Kidney capillary endothelial cell (primary cell): ENCODE measurements at places on chromosomes 5 and 9.

DNA sequence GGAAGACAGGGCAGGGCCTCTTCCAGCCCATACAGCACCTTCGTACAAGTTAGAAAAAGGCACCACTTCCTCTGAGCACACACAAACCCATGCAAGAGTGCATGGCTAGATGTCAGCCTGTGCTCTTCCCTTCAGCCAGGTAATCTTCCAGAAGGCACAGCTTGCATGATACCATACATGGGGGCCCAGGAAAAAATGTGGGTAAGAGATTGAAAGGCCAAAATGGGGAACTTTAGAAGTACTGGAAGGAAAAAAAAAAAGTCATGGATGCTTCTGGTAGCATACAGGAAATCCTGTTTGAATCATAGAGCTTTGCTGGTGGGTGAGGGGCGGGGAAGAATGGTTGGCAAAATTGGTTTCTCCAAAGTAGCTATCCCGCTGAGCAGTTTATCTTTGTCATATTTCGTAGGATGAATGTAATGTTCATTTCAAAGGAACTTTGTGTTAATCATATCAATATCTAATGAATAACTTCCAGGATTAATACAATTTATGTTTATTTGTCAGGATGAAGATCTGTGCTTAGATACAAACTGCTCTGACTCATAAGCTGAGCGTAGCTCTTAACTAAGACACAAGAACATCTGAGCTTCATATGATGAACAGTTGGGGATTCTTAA is 78.2 kb upstream of the MAP3K1 start:
- peak; percentile 40 for DNase-seq

DNA sequence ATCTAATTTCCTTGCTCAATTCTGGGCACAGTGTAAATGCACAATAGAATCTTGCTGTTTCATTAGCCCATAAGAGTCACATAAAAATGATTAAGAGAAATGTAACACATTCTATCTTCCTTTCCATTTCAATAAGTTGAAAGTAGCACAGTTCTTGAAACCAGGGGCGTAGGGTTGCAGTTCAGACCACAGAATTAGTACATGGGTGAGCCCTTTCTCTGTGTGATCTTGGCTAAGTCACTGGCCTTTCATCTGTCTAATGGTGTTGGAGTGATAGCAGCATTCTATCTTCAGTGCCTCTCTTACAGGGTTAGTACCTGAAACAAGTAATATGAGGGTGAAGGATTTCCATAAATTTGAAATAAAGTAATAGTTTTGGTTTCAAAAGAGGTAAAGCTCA is 445.3 kb upstream of the ZNF462 start:
- no peak for DNase-seq

DNA sequence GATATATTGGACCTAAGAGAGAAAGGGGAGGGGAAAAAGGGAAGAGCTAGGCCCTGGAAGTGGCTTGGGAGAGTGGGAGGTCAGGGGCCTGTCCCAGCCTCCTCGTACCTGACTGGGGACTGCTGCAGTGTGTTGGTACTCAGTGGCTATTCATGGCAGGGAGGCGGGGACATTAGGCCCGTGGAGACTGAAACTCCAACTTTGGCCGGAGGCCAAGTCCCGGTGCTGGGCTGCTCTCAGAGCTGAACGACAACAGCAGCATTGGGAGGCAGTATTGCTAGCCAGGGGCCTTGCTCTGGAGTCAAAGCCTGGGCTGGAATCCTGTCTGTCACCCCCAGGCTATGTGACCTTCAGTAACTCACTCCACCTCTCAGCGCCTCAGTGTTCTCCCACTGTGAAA is 37.8 kb downstream of the NEURL1B start:
- no peak for DNase-seq

- peak; percentile 85 for DNase-seq
Measured at GRCh38 chr9:21160178-21160577, 6.3 kb downstream of the IFNA21 start.

DNA sequence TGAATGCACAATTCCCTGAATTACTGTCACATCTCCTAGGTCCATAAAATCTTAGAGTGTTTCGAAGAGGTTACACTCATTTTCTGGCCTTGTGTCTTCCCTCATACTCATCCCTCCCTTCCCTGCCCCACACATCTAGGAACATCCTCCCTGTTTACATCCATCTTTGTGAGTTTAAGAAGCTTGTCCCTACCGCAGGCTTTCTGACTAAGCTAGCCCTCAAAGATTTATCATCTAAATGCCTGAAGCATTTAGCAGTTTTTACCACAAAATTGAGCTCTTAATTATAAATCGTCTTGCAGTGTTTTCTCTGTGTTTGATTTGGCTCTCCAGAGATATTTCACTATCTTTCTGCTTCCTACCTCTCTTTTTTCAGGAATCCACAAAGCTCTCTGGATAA is 374.8 kb downstream of the KIAA0825 start:
- DNase-seq = no peak

GRCh38 chr5:60332244-60333004 is 367.5 kb downstream of the DEPDC1B start:
- peak; percentile 86 for DNase-seq

DNA sequence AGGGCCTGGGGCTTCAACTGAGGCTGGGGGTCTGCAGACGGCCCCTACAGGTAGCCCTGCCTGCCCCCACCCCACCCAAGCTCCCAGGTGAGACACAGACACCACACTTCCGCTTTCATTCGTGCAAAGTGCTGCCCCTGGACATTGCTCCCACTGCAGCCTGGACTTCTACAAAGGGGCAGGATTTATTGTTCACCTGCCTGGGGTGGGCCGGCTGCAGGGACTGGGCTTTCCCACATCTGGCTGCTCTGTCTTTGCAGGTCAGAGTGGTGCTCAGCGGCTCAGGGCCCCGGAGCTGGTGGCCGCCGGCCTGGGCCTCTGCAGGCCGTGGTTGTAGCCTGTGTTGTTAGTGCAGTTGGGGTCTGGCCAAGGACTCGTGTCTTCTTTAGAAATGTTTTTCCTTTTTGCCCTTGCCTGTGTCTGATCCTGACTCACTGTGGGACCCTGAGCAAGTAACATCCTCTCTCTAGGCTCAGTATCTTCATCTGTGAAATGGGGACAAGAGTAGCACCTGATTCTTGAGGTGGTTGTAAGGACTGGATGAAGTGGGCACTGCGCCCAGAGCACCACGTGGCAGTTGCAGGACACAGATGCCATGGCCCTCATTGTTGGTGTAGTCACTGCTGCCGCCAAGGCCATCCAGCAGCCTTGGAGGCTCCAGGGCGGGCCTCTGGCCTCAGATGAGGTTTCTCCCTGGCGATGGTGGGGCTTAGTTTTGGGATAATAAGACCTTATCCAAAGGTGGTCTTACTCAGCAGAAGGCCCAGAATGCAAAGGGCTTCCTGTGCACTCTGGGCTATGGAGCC is 143.9 kb downstream of the CACNA1B start:
- DNase-seq = no peak

DNA sequence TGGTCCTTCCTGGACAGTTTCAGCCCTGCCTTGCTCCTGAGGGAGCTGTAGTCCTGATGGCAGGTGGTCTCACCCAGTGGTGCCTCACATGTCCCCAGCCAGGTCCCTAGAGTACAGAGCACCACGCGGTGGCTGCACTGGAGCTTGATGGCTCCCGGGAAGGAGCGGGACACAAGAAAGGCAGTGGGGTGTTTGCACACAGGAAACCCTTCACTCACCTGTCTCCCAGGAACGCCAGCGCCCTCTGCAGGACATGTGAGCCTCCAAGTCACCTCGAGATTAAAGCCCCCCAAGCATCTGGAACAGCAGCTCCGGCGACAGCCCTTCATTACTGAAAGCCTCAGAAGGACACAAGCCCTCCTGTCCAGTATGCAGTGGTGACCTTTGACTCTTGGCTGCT is 19.9 kb upstream of the TMEM250 start:
- no peak for DNase-seq

DNA sequence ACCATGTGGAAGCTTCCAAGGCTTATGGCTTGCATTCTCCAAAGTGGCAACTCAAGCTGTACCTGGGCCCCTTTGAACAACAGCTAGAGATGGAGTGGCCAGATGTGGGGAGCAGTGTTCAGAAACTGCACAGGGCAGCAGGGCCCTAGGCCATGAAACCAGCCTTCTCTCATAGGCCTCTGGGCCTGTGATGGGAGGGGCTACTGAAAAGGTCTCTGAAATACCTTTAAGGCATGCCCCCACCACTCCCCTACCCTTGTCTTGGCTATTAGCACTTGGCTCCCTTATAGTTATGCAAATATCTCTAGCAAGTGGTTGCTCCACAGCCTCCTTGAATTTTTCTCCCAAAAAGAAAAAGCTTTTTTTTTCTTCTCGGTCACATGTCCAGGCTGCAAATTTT is 1014.6 kb downstream of the DTWD2 start:
- DNase-seq = no peak

DNA sequence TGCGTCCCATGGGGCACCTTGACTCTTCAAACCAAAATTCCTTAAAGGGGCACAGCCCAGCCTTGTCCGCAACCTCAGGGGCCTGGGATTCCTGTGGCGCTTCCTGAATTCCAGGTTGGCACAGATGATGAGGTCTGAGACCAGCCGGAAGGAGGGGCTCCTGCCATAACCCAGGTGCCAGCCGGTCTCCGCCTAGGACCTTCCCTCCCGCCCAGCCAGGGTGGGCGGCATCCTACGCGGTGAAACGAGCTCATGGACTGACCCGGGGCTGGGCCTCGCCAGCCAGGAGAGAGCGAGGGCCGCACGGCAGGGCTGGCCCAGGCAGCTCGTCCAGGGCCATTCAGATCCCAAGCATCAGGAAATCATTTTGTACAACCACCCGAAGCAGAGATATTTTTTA is 23.0 kb downstream of the AMBP start:
- no peak for DNase-seq

GRCh38 chr9:135888766-135889394 is 18.5 kb downstream of the CAMSAP1 start:
- DNase-seq = no peak

GRCh38 chr5:38556599-38557307 is at the start of gene LIFR:
Gene LIFR, minus strand, starts transcription at chr5:38556646. Its CDS starts 25,999 bp downstream, at chr5:38530647.
- DNase-seq = peak; percentile 64

- no peak for DNase-seq
Measured at GRCh38 chr5:168603746-168604145, 24.6 kb upstream of the PANK3 start.

DNA sequence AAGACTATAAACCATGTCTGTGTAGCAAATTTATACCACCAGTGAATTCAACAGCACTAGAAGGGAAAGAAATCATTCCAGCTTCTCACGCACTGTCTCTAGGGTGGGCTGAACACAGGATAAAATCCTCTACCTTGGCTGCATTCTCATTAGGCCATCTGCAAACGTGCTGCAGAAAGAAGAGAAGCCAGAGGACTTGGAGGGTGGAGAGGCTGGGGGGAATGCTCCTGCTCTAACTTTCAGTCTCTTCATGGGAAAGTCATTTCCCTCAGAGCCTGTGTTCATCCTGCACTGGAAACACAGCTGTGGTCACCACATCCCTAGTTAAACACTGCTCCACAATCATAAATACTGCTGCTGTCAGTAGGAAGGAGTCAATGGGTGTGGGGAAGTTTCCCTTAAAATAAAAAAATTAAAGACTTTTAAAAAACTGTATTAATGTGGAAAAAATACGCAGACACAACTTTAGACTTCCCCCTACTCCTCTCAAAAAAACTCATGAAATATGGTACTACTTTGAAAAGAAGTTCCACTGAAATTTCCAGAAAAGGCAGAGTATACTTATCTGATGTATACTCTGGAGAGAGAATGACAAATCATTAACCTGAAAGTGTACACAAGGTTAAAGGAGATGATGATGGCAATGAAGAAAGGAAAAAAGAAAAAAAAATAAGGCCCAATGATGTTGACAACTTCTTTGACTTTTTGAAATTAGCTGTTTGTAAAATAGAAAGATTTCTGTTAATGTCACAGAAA is 46.8 kb downstream of the LHFPL2 start:
- DNase-seq = no peak

GRCh38 chr5:24788829-24789514 is 144.2 kb upstream of the CDH10 start:
- no peak for DNase-seq

DNA sequence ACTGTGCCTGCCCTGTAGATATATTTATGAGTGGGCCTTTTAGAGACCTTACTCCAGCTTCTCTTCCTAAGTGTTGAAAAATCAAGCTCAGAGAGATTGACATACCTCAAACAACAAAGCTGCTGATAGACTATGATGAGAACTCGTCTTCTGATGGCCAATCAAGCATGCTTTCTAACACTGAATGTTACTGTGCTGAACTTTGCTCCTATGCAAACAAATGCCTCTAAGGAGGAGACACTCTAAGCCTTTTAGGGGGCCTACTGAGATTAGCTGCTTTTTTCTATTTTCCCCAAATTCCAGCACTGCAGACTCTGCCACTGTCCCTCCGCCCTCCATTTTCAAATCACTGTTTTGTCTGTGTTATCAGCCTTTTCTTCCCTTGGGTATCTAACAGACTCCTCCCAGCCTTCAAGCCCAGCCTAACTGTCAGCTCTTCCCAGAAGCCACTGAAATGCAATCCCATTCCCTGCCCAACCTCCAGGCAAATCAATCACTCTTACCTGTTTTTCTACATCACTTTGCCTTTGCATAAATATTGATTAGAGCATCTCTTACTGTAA is 39.5 kb downstream of the TXNDC8 start:
- no peak for DNase-seq

- no peak for DNase-seq
Measured at GRCh38 chr9:119771341-119771740, 402.1 kb upstream of the BRINP1 start.

- DNase-seq = no peak
Measured at GRCh38 chr5:157186309-157187045, 5.8 kb downstream of the ITK start.

DNA sequence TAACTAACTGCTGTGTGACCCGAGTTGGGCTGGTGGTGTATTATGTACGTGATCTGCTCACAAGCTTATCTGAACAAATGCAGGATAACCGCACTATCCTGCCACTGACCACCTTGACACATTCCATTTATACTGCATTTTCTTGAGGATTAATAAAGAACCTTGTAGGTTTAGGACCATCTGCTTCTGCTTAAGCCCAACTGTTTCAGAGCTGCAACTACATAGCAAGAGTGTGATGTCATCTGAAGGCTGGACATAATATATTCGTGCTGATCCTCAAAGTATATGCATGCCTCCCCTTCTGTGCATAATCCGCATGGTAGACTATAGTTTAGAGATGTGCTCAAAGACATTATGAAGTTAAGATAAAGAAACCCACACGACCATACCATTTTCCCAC is 435.9 kb downstream of the BNC2 start:
- no peak for DNase-seq

- no peak for DNase-seq
Measured at GRCh38 chr9:24832307-24832706, 286.6 kb upstream of the IZUMO3 start.

GRCh38 chr9:16125629-16126028 is 572.8 kb downstream of the CCDC171 start:
- DNase-seq = no peak

- no peak for DNase-seq
Measured at GRCh38 chr9:116668970-116669695, 18.0 kb upstream of the TRIM32 start.

DNA sequence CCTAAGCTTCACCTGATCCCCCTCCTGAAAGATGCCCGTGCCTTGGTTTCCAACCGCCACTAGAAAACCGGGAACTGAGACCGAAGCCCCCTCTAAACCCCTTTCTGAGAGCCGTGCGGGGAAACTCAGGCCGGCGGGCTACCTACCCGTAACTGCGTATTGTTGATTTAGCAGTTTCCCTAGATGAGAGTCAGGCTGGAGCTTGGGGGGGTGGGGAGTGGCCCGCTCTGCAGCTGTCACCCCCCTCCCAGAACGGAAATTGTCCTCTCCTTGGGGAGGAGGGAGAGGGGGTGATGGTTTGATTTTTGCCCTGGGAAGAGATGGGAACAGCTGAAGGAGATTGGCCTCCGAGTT is 2.5 kb downstream of the CXXC5 start:
- no peak for DNase-seq
